Liver (tissue), 10 donors: ENCODE measurements at places on chromosomes 5 and 9. TPM values are rescaled to one million over a fixed set of nuclear protein-coding genes. Genes with fewer than 3 reads are reported as not detected.

DNA sequence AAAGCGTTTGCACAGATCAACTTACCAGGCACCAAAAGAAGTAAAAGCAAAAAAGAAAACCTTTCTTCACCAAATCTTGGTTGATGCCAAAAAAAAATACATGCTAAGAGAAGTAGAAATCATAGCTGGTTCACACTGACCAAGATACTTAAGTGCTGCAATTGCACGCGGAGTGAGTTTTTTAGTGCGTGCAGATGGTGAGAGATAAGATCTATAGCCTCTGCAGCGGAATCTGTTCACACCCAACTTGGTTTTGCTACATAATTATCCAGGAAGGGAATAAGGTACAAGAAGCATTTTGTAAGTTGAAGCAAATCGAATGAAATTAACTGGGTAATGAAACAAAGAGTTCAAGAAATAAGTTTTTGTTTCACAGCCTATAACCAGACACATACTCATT is 36.4 kb upstream of the CCDC152 start:
- DNase-seq, result no peak
- no peaks in the 10 kb centered on the region for H3K4me1 ChIP-seq
- no peak overlapping the region for H3K27ac ChIP-seq
- peaks cover 32% of the 10 kb centered on the region for H3K36me3 ChIP-seq

DNA sequence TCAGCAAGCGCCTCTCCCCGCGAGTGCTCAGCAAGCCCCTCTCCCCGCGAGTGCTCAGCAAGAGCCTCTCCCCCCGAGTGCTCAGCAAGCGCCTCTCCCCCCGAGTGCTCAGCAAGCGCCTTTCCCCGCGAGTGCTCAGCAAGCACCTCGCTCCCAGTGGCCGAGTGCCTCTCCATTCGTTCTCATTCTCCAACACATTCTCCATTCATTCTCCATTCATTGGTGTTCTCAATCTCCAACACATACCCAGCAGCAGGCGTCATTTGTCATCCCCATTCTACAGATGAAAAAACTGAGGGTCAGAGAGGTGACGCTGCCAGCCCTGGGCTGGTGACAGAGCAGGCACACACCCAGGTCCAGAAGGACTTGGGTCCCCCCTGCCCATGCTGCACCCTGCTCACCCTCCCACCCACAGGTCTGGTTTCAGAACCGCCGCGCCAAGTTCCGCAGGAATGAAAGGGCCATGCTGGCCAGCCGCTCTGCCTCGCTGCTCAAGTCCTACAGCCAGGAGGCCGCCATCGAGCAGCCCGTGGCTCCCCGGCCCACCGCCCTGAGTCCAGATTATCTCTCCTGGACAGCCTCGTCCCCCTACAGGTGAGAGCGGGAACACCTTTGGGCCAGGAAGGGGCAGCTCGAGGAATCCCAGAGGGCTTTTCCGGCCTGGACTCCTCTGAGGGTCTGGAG is 32.5 kb downstream of the PTGES start:
- DNase-seq, result no peak
- H3K36me3 ChIP-seq, result no peaks in the 10 kb centered on the region
- no peak overlapping the region for H3K4me3 ChIP-seq
- no peaks in the 10 kb centered on the region for H3K4me1 ChIP-seq
- no peak overlapping the region for H3K27ac ChIP-seq

- DNase-seq, result no peak
- no peaks in the 10 kb centered on the region for H3K4me1 ChIP-seq
- no peaks in the 10 kb centered on the region for H3K27me3 ChIP-seq
- H3K27ac ChIP-seq, result no peak overlapping the region
- no peaks in the 10 kb centered on the region for H3K36me3 ChIP-seq
Observed at GRCh38 chr9:80251778-80252177, 680.0 kb downstream of the TLE4 start.

- no peak for DNase-seq
- H3K4me1 ChIP-seq, result no peaks in the 10 kb centered on the region
- H3K4me3 ChIP-seq, result no peak overlapping the region
- H3K27me3 ChIP-seq, result no peaks in the 10 kb centered on the region
- H3K36me3 ChIP-seq, result no peaks in the 10 kb centered on the region
Observed at GRCh38 chr5:169367861-169368260, 66.9 kb upstream of the SLIT3 start.

- H3K4me3 ChIP-seq, result no peak overlapping the region
- no peaks in the 10 kb centered on the region for H3K36me3 ChIP-seq
- no peak overlapping the region for H3K27ac ChIP-seq
- no peaks in the 10 kb centered on the region for H3K27me3 ChIP-seq
Observed at GRCh38 chr5:153425914-153426313, 64.6 kb upstream of the GRIA1 start.

The PCA3 gene
- 0.44 TPM for polyA plus RNA-seq

GRCh38 chr9:32004431-32005076 is 379.9 kb upstream of the ACO1 start:
- H3K4me3 ChIP-seq, result no peak overlapping the region
- DNase-seq, result no peak
- no peaks in the 10 kb centered on the region for H3K27me3 ChIP-seq
- H3K4me1 ChIP-seq, result no peaks in the 10 kb centered on the region
- H3K27ac ChIP-seq, result no peak overlapping the region
- no peaks in the 10 kb centered on the region for H3K36me3 ChIP-seq
